ENCODE measurements at places on chromosomes 3 and 15. TPM values are rescaled to one million over a fixed set of nuclear protein-coding genes. Genes with fewer than 3 reads are reported as not detected.

The MRAS gene
- total RNA-seq, result 4.9 TPM

The DUOXA2 gene
- not detected for total RNA-seq

The CLSTN2 gene
- total RNA-seq, result under 0.01 TPM

The GOLGA8R gene
- 0.33 TPM for total RNA-seq

The C3orf80 gene
- total RNA-seq, result 0.09 TPM

The ACAD9 gene
- 30.9 TPM for total RNA-seq

The ALG1L2 gene
- not detected for total RNA-seq

The ANKRD34C gene
- not detected for total RNA-seq

The SERINC4 gene
- total RNA-seq, result not detected

All from dermis lymphatic vessel endothelial cell (primary cell).